T1000 (cell line): ENCODE measurements at places on chromosomes 7 and 10.

DNA sequence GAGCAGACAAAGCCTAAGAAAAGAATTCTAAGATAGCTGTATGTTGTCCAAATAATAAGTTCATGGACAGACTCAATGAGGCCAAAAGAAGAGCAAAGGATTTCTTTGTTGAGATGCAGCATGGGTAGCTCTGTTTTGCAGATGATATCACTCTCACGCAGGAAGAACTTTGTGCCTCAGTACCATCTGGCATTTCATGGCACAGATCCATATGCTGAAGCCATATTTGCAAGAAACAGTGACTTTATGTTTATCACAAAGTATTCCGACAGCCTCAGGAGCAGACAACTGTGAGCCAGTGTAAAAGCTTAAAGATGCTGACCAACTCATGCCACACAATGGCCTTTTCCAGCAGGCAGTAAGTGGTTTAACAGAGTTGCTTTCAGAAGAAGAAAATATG, 45.5 kb upstream of the RNF148 start:
- no peak for DNase-seq

DNA sequence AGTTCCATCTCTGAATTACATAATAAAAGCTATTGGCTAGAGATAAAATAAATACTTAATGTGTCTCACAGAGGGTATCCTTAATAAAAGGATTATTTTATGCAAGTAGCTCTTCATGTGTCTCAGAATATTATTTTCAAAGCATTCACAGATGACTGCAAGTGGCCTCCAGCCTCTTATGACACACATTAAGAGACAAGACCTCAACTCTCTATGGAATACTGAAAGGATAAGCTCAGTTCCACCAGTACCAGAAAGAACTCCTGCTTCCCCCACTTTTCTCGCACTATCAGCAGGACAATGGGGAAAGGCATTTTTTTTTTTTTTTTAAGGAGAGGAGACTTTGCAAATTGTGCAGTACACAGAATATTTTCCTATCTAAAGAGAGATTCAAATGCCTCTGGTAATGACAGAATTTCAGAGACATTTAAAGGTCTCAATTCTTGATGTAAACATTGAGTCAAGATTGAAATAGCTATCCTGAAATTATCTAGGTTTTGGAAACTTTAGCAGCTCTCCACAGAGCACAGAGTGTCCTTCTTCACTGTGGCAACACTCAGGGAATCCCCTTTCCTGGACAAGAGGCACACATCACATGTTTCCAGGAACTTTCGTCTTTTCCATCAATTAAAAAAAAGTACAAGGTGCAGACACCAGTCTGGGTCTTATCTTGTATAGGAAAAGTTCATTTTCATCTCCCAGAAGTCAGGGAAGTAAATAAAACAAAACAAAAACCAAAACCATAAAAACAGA, 122.0 kb upstream of the ANK3 start:
- no peak for DNase-seq

DNA sequence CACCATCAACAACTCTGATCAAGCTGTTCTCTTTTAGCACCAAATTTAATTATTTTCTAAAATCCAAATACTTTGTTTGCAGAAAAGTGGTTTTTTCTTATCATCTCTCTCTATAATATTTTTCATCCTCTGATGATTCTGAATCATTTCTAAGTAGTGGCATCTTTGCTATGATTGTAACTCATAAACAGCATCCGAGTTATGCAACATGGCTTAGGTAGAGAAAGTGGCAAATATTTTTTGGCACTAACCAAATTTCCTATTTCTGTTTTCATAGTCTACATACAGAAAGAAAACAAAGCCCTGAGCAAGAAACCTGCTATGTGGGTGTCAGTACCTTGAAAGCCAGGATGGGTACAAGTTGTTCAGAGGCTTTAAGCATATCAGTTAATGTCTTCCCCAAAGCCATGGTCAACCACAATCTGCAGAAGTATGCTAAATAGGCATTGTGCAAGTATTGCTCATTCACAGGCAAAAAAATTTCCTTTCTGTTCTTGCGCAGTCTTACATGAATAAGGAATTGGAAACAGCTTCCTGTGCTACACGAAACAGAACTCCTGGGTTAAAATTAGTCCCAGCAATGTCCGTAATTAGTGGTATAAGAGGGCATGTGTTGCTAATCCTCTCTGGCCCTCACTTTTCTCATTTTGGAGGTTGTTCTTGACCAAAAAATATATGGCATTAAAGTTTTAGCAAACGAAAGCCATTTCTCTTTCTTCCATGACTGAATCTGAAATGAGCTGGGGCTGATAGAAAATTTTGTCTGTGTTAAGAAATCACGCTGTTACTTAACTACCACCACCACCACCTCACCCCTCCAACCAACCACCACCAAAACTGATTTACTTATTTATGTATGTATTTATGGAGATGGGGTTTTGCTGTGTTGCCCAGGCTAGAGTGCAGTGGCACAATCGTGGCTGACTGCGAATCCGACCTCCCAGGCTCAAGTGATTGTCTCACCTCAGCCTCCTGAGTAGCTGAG, 325.6 kb upstream of the MAGI2 start:
- DNase-seq = no peak

DNA sequence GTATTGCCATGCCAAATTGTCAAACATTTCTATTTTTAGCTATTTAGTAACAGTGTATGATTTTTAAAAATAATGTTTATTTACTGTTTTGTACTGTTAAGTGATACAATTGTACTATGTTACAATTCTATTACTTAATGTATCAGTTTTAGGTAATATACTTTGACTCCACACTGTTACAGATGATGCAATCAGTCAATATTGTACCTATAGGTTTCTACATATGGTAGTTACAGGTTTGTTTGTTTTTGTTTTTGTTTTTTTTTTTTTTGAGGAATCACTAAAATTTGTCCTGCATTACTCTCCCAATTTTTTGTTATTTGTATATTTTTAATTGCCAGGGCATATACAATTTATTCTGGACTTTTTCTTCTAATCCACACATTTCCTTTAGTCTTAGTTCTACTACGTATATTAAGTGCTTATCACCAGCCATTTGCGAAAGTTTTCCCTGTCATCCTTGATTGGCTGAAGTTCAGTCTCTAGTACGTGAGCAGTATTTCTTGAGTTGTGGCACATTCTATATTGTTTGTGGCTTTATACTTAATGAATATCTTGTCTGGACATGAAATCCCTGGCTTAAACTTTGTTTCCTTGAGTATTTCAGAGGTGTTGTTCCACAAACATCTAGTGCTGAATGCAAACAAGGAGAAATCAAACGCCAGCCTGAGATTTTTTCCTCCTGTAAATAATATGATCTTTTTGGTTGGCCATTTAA, 114.1 kb downstream of the MAGI2 start:
- no peak for DNase-seq

GRCh38 chr7:119967221-119967620, 305.8 kb upstream of the KCND2 start:
- no peak for DNase-seq

- no peak for DNase-seq
Observed at GRCh38 chr7:22197376-22197775, 159.6 kb downstream of the RAPGEF5 start.

GRCh38 chr7:1049006-1049741, 4.8 kb downstream of the GPR146 start:
- DNase-seq = no peak

DNA sequence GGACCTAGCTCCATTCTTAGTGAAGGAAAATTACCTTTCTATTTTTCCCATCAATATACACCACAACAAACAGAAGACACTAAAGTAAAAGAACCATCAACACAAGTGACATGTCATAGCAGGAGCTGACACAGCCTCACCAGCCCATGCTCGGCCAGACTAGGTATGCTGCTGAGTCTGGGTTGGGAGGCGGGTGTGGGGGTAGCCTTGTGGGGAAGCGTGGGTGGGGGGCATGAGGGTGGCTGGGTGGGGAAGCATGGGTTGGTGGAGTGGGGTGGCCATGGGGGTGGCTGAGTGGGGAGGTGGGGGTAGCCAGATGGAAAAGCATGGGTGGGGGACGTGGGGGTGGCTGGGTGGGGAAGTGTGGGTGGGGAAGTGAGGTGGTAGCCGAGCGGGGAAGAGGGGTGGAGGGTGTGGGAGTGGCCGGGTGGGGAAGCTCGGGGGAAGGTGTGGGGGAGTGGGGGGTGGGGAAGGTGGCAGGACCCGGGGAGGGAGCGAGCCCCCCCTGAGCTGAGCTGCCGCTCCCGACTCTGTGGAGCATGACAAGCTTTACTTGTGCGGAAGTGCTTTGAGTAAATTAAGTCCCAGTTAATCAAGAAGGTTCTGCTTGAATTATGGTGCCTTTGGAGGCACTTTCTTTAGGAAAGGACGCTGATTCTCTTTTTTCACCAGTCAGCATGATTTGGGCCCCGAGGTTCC, 294.6 kb upstream of the ZNF32 start:
- DNase-seq = no peak
